ENCODE measurements at places on chromosomes 6 and 20.

DNA sequence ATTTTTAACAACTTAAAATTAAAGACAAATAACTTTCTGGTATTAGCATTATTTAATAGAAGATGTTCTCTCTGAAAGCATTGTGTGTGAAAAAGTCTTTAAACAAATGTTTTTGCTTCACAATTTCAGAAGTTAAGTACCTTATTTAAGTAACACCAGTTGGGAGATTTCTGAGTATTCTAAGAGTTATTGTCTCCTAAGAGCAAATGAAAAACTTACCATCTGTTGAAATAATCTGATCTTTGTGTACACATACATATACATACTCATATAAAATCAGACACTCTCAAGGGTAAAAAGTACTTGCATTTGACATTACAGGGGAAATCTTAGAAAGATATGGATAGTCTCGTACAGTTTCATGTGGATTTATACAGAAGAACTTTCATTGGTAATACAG is 2.4 kb downstream of the BTBD3 start:
- DNase-seq: no peak

DNA sequence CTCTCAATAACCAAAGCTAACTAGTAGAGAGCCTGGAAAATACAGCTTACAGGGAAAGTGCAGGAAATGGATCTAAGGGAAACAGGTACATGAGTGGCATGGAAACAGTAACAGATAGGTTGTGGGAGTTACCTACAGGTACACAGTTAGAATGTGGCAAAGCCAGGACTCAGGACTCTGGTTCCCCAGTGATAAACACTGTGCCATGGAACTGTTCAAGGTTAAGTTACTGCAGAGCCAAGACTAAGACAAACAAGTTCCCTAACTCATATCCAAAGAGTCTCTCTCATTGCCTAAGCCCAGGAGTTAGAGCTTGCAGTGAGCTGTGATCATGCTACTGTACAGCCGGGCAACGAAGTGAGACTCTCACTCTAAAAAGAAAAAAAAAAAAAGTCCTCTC is 6.6 kb downstream of the MED20 start:
- DNase-seq: no peak

GRCh38 chr6:8193541-8193940 is 91.2 kb upstream of the EEF1E1 start:
- no peak for DNase-seq

DNA sequence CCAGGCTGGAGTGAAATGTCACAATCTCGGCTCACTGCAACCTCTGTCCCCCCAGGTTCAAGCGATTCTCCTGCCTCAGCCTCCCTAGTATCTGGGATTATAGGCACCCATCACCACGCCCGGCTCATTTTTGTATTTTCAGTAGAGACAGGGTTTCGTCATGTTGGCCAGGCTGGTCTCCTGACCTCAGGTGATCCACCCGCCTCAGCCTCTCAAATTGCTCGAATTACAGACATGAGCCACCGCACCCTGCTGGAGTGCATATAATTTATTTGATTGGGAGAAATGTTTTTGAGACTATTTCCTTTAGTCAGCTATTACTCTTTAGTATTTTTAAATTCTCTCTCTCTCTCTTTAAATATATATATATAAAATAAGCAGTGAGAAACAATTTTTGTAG is 29.8 kb downstream of the FAM83B start:
- DNase-seq: no peak

DNA sequence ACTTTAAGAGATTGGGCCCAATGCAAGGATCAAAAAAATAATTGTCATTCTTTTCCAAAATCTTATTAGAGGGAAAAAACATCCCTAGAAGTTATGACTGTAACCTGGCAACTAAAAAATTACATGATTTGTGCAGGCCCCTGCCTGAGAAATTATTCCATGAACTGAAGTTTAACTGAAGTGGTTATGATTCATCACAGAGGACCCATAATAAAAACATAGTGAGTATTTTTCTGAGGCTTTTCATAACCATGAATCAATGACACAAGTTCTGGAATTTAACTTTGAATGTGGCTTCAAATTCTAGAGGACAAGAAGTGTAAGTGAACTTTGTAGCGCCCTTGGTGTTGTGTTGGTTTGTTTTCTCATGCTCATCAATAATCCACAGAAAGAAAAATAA is 31.1 kb upstream of the CARMIL1 start:
- DNase-seq: no peak

GRCh38 chr6:46513533-46513932 is 22.3 kb upstream of the RCAN2 start:
- no peak for DNase-seq

GRCh38 chr20:29296256-29297230 is 1960.9 kb upstream of the DEFB115 start:
- DNase-seq: no peak

DNA sequence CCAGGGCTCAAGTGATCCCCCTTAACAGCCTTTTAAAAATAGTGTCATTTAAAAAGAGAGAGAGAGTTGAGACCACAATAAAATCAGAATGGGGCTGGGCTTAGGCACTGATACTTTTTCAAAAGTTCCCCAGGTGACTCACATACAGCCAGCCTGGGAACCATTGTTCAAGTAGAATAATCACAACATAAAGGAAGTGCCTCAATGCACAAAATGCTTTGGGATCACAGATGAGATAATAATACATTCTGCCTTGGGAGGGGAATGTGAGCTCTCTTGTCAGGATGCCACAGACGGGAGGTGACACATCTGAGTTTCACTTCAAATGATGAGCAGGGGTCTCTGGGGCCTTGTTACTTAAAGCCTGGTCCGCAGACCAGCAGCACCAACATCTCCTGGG is 34.0 kb upstream of the GABRR1 start:
- no peak for DNase-seq

- DNase-seq: no peak
These were observed 56.8 kb upstream of the TULP4 start for GRCh38 chr6:158255275-158255988.

DNA sequence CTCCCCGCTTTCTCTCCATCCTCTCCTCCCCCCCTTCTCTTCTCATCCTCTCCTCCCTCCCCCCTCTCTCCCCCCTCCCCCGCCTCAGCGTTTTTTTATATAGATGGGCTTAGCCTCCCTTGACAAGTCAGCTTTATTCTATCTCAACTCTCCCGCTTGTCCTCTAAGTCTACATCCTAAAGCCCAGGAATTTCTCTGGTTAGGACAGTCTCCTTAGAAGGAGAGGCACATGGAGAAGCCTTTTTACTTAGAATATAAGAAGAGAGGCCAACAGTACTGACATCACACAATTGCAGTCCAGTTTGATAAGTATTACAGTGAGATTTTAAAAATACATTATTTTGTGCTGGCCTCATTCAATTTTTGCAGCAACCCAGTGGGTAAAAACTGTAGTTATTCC is 83.5 kb downstream of the LYRM2 start:
- no peak for DNase-seq

- DNase-seq: no peak
These were observed 5.9 kb downstream of the RBM38 start for GRCh38 chr20:57396984-57397692.

DNA sequence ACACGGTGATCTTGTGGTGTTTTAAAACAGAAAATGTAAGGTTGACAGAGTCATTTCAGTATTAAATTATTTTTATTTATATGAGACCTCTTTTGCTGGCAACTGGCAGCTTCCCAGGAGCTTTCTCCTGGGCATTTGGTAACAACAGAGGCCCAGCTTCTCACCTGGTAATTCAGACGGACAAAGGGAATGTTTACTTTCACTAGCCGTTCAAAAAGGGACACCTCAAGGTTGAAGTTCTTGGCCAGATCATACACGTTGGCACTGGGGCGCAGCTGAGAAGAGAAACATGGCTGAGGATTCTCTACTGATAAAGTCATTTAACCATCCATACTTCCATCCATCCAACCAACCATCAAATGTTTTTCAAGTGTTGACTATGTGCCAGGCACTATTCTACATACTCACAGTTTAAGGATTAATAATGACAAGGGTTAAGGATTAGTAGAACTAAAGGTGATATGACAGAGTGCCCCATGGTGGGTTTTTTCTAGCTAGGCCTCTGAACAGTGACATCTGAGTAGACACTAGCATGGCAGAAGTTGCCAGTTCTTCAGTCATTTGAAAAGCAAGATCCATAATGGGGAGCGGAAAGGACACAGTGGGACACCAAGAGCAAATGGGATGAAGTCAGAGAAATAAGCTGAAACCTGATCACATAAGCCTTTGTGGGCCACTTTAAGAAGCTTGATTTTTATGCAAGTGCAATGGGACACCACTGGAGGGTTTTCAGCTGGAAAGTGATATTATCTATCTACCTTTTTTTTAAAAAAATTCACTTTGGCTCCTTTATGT is 25.1 kb downstream of the ZNFX1 start:
- no peak for DNase-seq

GRCh38 chr6:34151321-34152041 is 5.6 kb upstream of the GRM4 start:
- no peak for DNase-seq

DNA sequence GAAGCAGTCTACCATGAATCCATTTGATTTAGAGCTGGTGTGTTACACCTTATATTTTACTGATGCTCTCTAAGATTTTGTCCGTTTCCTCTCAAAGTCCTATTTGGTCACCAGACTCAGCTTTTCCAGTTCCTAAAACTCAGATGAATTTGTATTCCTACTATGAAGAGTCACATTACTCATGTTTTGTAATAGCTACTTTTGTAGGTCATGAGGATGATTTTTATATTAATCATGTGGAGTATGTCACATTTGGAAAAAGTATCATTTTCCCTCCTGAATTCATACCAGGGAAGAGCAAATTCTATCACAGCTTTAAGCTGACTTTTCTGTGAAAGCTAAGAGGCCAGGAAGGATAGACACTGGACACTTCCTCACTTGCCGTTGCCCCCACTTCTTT is 140.6 kb upstream of the SCGN start:
- no peak for DNase-seq

GRCh38 chr6:160960839-160961238 is 30.7 kb upstream of the MAP3K4 start:
- DNase-seq: no peak

DNA sequence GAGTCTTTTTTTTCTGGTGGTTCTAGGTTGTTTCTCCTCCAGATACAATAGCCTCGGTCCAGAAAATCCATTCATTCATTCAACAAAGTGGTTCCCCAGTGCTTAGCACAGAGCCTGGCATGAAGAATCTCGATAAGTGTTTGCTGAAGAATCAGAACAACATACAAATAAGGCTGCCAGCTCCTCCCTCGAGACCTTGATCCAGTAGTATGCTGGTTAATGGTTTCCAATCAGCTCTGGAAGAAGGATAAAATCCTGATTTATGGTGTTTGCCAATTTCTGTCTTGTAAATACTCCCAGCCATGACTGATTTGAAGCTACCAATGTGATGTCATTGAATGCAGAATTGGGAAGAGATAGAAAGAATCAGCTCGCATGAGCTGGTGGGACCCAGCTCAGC is 3.3 kb downstream of the HSPA12B start:
- no peak for DNase-seq

Measured in DMS79 (cell line).